ENCODE measurements at places on chromosomes 3 and 15.

DNA sequence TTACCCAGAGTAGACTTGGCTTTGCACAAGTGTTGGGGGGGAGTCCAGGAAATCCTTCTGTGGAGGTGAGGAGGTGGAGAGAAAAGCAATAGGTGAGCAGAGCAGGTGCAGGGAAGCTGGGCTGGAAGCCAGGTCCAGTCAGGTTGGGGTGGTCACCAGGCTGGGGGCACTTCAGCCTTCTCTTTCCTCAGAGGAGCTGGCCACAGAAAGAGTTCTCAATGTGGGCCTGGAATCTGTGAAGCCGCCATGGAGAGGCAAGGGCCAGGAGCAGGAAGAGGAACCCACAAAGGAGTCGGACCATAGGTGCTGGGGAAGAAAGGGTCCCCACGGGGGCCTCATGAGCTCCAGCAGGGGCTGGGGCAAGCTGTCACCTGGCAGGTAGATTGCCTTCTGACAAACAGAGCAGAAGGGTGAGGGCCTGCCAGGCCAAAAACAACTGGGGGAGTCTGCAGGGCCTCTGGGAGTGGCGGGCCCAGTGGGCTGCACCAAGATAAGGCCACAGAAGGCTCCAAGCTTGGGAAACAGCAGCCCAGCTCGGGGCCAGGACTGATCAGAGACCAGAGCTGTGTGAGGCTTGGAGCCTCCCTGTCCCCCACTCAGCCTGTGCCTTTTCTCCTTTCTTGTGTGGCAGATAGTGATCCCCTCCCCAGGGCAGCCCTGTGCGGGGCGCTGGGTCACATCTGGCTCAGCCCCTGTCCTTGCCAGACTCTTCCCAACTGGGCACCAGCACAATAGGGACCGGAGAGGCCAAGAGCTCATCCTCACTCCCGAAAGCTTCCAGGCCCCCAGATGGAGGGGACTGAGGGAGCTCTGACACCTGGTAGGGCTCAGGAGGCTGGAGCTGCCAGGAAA, 53.0 kb upstream of the FGD5 start:
- no peak for DNase-seq

GRCh38 chr3:81349816-81350340, 411.6 kb downstream of the GBE1 start:
- DNase-seq, result no peak

GRCh38 chr15:82648257-82649103, 1.3 kb upstream of the CPEB1 start:
- no peak for DNase-seq

- no peak for DNase-seq
These were observed 114.6 kb downstream of the AQP9 start for GRCh38 chr15:58252586-58253323.

DNA sequence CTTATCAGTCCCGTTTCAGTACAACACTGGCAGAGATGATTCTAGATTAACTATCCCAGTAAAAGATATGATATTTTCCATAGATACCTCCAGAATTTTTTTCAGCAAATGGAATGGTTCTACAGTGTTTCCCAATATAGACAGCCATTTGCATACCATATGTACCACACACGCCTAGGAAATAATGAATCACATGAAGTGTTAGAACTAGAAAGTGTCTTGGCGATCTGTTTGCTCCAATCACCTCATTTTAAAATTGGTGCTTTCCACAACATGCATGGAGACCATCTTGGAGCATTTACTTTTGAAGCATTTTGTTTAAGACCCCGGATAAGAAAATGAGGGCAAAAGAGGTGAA, 2.0 kb downstream of the C2CD4A start:
- peak; percentile 32 for DNase-seq

GRCh38 chr3:77081240-77081661, 41.4 kb downstream of the ROBO2 start:
- DNase-seq, result no peak

DNA sequence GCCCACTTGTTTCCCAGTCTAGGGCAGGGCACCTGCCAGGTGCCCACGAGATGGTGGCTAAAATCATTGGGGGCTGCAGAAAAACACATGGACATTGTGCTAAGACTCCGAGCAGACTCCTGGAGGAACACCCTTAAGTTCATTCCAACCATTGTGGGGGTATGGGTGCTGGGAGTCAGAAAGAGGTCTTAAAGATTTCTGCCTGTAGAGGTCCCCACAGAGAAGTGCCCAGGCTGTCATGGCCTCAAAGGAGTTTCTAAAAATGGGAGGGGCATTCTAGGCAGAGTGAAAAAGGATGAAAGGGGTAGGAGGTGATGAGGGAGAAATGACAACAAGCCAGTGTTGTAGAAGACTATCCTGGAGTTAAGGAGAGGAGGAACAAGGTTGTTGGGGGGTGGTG, 17.1 kb downstream of the RBP1 start:
- no peak for DNase-seq

GRCh38 chr15:28169366-28169765, 70.3 kb upstream of the OCA2 start:
- DNase-seq, result no peak

GRCh38 chr3:99856437-99857220, 39.0 kb downstream of the CMSS1 start:
- DNase-seq, result no peak

- DNase-seq, result peak; percentile 63
These were observed 55.9 kb upstream of the PLCL2 start for GRCh38 chr3:16828815-16829214.

DNA sequence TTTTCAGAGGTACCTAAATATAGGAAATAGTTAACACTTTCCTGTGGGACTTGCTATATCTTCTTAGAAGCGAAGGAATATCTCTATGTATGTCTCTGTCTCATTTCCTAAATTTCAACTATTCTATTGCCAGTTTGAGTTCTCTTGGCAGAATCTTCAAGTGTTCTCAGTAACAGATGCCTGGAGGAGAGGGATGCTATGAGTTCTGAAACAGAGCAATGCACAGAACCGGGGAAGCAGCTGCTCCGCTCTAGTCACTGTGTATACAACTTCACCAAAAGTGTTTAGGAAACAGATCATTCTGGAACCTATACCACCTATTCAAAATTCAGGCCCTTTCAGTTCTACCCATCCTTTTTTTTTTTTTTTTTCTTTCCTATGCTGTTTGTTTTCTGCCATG, 144.6 kb downstream of the RORA start:
- no peak for DNase-seq

GRCh38 chr3:86658876-86659275, 332.1 kb downstream of the VGLL3 start:
- DNase-seq, result no peak

DNA sequence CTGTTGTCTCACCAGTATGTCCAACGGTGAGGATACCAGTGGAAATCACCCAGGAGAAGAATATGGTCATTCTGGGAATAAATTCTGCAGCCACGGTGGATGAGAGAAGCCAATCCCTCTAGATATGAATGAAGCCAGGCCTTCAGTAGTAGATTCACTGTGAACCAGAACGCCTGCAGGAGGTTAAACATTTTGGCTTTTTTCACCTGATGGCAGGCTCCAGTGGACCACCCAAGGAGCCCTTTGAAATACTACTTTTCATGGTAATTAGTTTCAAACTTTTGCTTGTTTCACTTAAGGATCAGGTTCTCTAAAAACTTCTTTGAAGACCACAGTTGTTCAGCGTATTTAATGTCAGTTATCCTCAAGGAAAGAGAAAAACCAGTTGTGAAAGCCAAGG, 353.4 kb downstream of the RORA start:
- DNase-seq, result no peak

- no peak for DNase-seq
These were observed 23.1 kb downstream of the TNFAIP8L3 start for GRCh38 chr15:51071578-51071977.

GRCh38 chr15:75669191-75669878, 21.6 kb downstream of the SNX33 start:
- no peak for DNase-seq

DNA sequence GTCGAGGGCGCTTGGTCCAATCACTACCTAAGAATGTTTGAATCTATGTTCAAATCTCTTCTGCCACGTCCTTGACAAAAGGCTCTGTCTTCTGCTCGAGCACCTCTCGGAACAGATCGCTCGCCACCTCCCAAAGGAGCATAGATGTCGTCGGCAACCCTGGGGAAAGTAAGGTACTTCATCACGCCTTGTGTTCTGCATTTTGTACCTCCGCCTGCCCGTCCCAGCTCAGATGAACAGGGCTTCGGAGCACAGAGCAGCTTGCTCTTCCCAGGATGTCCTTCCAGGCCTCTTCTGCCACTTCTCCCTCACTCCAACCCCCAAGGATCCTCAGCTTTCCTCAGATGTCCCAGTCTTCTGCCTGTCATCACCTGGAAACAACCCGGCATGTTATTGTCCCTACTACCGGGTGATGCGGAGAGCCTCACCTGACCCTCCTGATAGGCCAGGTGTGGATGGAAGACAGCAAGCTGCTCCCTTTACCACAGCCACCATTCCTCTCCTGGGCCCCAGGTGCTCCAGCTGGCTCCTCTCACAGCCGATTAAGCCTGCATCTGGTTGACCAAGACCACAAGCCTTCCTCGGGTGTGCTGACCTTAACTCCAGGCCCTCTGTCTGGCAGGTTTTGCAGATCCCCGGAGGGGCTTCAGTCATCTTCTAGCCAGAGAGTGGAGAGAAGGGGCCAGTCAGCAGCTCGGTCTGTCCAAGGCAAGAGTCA, 270.5 kb downstream of the FAM43A start:
- no peak for DNase-seq

DNA sequence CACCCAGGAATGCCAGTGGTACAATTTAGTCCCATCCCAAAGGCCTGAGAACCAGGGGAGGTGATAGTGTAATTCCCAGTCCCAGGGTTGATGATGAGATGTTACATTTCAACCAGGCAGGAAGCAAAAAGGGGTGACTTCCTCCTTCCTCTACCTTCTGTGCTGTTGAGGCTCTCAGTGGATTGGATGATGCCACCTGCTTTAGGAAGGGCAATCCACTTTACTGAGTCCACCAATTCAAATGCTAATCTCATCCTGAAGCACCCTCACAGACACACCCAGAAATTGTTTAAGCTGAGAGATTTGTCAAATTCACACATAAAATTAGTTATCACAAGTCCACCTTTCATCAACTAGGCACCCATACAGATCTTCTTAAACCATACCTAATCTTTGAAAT, 418.5 kb upstream of the GOLIM4 start:
- no peak for DNase-seq

DNA sequence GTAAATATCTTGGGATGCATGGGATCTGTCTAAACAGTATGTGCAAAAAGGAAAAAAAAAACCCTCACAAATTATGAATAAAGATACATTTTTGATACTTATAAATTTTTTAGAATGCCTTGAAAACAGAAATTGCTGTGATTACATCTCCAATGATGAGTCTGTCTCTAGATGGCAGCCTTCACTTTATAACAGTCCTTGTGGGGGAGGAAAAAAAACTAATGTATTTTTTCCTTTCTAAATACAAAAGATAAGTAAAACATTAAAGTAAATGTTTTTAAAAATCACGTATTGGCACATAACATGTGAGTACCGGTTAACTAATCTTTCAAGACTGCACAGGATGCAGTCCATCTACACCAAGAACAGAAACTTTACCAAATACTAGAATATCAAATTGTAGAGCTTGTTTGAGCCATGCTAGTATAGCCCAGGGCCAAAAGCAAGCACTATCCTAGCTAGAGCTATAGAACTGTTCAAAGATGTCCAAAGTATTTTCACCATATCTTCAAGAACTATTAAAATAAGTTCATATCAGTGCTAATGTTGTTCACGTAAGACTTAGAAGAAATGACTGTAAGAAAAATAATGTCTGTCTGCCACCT, 206.4 kb downstream of the STAG1 start:
- no peak for DNase-seq

GRCh38 chr3:141217389-141217788, 14.2 kb upstream of the PXYLP1 start:
- no peak for DNase-seq

DNA sequence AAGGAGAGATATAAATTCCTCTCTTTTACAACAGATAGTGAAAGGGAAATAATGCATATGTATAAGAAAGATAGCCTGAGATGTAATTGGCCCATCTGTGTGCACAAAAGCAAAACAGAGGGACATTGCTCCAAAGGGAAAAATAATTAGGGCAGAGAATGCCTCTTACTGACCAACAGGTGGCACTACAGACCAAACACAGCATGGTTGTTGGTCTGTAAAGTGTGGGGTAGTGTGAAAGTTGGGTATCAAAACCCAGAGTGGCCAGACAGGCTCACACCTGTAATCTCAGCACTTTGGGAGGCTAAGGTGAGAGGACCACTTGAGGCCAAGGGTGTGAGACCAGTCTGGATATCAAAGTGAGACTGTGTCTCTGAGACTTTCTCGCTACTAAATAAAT, 4.5 kb upstream of the TLNRD1 start:
- peak; percentile 47 for DNase-seq

DNA sequence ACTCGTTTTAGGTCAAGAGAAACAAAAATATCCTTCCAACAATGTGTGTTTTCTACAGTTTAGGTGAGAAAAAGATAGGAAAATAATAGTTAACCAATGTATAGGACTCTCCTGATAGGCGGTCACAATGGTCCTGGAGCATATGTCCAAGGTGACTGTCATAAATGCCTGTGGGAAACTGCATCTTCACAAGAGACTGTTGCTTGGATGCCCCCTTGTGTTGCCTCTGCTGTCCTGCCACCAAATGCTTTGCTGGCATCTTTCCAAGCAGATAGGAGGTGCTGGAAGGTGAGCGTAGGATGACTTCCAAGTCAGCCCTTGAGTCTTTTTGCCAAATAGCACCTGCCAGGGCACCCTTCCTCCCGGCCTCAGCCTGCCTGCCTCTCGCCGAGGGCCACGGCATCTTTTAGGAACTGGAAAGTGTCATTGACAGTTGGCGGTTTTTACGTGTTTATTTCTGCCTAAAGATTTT, 24.1 kb upstream of the SACM1L start:
- peak; percentile 70 for DNase-seq

DNA sequence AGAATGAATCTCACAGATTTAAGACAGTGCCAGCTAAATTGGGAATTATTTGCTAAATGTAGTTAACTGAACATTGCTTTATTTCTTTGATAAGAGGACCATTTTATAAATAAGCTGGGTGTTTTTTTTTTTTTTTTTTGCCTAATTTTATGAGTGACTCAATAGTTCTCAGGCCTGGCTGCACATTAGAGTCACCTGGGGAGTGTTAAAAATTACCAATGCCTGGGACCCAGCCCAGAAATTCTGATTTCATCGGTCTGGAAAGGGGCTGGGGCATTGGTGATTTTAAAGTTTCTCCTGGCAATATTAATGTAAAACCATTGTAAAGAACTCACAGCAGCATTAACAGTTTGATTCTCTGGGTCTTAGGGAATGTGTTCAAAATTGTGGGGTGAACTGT, 51.2 kb upstream of the PHLDB2 start:
- no peak for DNase-seq

- DNase-seq, result no peak
These were observed 2.7 kb downstream of the TM4SF18 start for GRCh38 chr3:149330609-149331331.
